ENCODE measurements at places on chromosomes 1 and 21.

DNA sequence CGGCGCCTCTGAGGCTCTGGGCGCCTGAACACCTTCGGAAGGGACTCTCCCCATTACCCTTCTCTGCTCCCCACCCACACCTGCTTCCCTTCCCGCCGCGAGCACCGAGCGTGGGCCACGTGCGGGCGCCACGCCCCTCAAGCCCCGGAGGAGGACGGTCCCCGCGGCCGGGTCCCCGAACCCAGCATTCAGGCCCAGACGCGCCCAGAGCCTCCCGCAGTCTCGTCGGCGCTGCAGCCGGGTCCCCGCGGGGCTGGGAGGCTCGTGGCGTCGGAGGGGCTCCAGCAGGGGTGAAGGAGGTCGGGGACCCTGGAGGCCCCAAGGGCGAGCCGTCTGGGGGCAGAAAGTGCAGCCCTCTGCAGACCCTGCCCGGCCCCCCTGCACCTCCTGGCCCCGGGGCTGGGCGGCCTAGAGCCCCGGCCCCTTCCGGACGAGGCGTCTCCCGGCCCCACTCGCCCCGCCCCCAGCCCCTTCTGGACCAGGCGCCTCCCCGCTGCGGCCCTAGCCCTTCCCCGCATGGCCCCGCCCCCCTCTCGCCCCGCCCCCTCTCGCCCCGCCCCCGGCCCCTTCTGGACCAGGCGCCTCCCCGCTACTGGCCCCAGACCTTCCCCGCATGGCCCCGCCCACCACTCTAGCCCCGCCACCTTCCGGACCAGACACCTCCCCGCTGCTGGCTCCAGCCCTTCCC is 378 bp upstream of the SMIM1 start:
- DNase-seq = peak; percentile 98

DNA sequence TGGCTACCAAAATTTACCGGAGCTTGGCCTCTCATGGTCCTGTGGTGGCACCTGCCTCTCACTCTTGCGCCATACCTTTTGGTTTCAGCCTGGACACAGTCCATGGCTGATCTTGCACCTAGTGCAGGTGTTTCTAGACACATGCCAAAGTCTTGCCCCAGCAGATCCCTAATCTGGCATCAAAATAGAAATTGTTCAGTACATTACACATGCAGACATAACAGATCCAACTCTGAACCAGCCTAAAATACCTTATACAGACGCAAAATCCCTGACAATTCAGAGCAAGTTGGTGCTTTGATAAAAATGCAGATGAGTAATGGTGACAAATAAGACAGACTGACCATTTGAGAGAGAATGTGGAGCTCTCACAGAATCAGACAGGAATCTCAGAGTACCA is 44.1 kb downstream of the NGF start:
- DNase-seq = no peak

- DNase-seq = no peak
Observed at GRCh38 chr1:236774926-236775325, 20.2 kb upstream of the MTR start.

- DNase-seq = no peak
Observed at GRCh38 chr1:3993619-3994375, 93.7 kb upstream of the C1orf174 start.

DNA sequence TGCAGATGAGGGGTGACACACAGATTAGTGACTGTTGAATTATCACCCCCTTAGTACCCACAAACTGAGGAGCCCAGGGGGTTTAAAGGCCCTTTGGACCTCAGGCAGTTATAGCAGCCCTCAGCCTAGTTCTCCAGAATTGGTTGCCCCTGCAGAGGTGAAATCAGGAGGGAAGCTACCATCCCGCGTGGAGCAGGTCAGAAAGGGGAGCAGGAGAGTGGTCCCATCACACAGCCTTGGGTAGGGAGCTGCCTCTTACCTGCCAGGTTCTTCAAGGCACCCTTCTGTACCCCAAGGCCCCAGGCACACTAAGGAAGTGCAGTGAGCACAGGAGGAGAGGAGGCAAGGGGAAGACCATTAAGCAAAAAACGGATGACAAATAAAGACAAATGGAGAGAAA is 121.2 kb upstream of the TNR start:
- DNase-seq = no peak

- DNase-seq = no peak
Observed at GRCh38 chr21:42572906-42573495, 59.3 kb downstream of the SLC37A1 start.

- DNase-seq = no peak
Observed at GRCh38 chr1:22174446-22175220, 31.7 kb upstream of the WNT4 start.

- DNase-seq = no peak
Observed at GRCh38 chr1:171460018-171460620, 25.2 kb upstream of the PRRC2C start.

GRCh38 chr1:239458144-239458500 is 71.8 kb downstream of the CHRM3 start:
- no peak for DNase-seq

DNA sequence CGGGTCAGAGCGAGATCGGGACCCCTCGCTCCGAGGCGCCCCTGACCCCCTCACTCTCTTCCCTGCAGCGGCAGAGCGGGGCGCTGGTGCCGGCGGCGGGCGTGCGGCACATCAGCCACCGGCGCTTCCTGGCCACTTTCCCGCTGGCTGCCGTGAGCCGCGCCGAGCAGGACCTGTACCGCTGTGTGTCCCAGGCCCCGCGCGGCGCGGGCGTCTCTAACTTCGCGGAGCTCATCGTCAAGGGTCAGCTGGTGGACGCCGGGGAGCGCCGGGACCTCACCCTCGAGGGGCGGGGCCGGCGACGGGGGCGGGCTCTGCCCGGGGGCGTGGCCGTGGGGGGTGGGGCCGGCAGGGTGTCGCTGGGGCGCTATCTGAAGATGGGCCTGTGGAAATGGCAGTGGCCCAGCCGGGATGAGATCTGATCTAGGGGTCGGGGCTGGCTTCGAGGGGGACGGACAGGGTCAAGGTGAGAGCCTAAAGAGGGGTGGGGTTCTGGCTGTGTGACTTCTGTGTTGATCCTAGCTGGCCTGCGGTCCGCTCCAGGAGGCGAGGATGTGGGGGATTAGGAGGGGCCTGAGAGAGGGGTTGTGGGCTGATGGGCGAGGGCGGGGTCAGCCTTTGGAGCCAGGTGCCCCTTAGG is 23.6 kb downstream of the PTPRU start:
- DNase-seq = no peak

GRCh38 chr1:246987083-246987690 is 20.7 kb downstream of the ZNF695 start:
- DNase-seq = no peak

- DNase-seq = no peak
Observed at GRCh38 chr1:181849071-181849470, 212.4 kb downstream of the ZNF648 start.

DNA sequence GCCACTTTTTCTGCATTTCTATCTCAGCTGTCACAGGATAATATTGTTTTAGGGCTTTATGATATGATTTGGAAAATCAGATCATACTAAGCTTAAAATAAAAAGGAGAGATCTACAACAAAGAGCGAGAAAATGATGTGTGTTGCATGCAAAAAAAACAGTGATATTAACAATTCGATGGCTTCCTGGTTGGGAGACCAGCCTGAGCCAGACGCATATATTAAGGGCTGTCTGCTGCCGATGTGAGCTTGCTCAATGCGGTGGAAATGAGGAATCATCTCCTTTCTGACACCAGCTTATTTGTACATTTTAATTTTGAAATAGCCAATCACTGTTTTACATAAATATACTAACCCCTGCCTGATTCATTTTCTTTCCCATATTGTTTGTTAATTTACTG is 862.6 kb downstream of the USP25 start:
- DNase-seq = no peak

DNA sequence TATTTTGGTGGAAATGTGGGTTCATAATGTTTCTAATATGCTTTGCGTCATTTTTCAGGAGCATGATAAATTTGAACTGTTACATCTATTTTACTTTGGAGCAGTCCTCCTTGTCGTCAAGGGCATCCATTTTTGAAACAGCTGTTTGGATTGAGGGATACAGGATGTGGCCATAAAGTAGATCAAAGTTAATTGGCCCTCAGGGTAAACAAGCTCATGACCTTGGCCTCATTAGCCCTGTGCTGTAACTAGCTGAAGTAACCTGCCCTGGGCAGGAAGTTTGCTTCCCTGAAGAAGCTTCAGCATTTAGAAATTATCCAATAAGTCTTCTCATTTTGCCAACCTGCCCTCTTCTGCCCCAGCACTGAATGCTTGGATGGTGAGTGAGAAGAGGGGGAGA is 24.8 kb upstream of the RGL1 start:
- no peak for DNase-seq

DNA sequence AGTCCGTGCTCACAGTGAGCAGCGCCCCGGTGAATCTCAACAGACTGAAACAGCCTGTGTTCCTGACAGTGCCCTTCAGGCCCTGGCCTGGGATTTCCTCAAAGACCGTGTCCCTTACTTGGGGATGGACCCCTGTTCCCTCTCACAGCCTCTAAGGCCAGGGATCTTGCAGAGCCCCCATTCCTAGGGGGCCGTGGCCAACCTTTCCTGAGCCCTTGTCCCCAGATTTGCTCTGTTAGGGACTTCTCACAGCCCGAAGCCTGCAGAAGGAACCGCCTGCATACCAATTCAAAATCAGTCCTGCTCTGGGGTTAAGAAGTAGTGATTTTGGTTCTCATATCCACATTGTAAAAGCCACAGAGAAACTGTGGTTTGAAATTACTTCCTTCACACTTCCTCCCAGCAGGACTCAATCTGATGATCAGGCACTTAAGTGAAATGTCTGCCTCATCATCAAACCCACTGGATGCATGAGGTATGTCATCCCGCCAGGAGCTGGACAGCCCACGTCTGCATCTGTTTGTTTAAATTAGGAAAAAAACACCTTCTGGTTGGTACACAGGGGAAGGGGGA is 14.9 kb downstream of the ABCA4 start:
- DNase-seq = peak; percentile 81

- DNase-seq = no peak
Observed at GRCh38 chr1:152758636-152759035, 811 bp downstream of the KPRP start.

DNA sequence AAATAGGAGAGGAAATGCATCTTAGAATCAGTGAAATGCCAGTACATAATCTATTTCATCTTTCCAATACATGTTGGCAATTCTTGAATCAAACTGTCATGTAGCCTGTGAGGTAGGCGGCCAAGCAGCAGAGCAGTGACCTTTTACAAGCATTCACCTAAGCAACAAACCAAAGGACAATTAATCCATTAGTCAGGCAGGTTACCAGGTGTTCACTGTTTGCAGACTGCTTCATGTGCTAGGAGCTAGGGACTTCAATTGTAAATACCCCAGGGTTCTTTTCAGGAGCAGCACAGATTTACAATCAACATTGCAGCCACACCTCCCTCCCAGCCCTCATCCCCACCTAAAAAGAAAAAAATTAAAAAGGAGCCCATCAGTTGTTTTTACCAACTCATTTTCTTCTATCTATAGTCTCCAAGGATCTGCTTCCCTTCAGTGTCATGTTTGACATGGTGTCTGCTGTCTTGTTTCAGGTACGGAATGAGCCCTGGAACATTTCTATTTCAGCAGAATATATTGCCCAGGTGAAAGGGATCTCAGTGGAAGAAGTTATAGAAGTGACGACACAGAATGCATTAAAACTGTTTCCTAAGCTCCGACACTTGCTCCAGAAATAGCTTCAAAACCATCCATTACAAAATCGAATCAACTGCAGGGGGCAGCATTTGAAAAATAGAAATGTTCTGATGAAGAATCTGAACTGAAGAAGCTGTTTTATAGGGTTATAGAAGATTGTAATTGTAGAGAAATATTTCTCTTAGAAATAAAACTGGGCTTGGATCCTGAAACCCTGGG is 23.0 kb downstream of the TATDN3 start:
- DNase-seq = no peak

Measured in lower leg skin (tissue), 4 donors.